T-cell (primary cell): ENCODE measurements at places on chromosomes 6 and 20. TPM values are rescaled to one million over a fixed set of nuclear protein-coding genes. Genes with fewer than 3 reads are reported as not detected.

DNA sequence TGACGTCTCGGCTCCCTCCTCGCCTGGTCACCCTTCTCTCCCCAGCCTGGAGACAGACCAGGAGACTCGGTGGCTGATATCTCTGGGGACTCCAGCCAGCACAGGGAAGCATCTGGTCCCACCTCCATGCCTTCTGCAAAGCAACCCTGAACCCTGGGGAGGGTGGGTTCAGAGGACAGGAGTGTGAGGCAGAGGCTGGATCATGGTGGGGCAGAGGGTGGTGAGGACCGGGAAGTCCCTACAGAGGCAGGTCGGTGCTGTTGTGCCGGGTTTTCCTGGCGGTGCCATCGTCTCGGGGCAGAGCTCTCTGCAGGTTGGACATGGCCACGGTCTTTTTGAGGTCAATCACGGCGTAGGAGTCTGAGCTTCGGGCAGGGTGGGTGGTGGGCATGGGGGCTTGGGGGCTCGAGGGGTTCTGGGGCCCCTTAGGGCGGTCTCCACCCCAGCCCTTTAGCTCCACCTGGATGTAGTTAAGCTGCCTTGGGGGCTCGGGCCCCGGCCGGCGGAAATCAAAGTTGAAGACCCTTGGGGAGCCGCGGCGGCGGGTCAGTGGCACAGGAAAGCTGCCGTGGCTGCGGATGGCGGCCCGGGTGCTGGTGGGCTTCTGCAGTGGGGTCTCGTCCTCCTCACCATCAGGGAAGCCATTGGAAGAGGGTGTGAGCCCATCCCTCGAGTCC is 9.2 kb downstream of the FRS3 start:
- no peak for DNase-seq

GRCh38 chr20:40680161-40680959 is 8.7 kb downstream of the MAFB start:
- DNase-seq = no peak

- no peak for DNase-seq
Measured at GRCh38 chr6:138007014-138007472, 100.2 kb downstream of the PERP start.

GRCh38 chr6:30615219-30615957 is 1.7 kb downstream of the PPP1R10 start:
- DNase-seq = peak; percentile 25

GRCh38 chr20:45044601-45045000 is 56.3 kb downstream of the KCNS1 start:
- no peak for DNase-seq

Gene WFDC12
- not detected for total RNA-seq

DNA sequence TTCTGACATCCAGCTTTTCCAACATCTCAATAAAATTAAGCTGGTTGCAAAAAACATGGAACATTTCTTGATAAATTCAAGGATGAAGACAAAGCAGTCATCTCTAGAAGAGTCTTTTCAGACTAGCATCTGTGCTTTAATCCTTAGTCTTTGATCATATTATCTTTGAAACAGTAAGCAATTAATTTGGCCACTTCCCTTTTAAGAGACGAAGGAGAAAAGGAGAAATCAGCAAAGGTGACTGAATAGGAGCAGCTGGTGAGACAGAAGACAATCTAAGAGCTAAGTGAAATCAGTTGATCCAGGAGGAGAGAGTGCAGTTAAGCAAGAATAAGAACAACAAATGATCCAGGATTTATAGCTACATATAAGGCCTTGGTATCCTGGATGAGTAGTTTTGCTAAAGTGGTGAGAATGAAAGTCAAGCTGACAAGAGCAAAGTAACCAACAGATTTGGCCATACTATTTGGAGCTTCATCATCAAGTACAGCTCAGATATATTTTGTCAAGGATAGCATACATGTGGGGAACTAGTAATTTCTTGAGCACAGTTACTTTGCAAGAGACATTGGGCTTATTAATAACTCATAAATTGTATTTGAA is 215.5 kb downstream of the ADGB start:
- DNase-seq = no peak

GRCh38 chr6:24251339-24251738 is 106.5 kb downstream of the DCDC2 start:
- DNase-seq = no peak

Gene NKX2-2
- not detected for total RNA-seq

DNA sequence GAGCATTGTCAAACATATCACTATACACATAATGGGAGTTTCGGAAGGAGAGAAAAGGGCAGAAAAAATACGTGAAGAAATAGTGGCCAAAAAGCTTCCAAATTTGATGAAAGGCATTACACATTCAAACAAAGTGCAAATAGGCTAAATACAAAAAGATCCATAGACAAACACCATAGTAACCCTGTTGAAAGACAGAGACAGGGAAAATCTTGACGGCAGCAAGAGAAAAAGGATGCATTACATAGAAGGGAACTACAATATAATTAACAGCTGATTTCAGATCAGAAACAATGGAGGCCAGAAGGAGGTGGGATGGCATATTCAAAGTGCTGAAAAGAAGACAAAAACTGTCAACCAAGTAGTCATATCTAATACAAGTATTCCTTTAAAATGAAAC is 170.8 kb downstream of the MRPL14 start:
- no peak for DNase-seq

GRCh38 chr6:107820338-107821261 is 3.5 kb downstream of the SCML4 start:
- peak; percentile 38 for DNase-seq

- no peak for DNase-seq
Measured at GRCh38 chr6:23940466-23940865, 185.5 kb upstream of the NRSN1 start.

- no peak for DNase-seq
Measured at GRCh38 chr6:134049586-134049985, 2.8 kb downstream of the SLC2A12 start.

- peak; percentile 37 for DNase-seq
Measured at GRCh38 chr6:160992061-160992979, 751 bp downstream of the MAP3K4 start.

GRCh38 chr20:39778431-39778830 is 816.3 kb downstream of the DHX35 start:
- no peak for DNase-seq

DNA sequence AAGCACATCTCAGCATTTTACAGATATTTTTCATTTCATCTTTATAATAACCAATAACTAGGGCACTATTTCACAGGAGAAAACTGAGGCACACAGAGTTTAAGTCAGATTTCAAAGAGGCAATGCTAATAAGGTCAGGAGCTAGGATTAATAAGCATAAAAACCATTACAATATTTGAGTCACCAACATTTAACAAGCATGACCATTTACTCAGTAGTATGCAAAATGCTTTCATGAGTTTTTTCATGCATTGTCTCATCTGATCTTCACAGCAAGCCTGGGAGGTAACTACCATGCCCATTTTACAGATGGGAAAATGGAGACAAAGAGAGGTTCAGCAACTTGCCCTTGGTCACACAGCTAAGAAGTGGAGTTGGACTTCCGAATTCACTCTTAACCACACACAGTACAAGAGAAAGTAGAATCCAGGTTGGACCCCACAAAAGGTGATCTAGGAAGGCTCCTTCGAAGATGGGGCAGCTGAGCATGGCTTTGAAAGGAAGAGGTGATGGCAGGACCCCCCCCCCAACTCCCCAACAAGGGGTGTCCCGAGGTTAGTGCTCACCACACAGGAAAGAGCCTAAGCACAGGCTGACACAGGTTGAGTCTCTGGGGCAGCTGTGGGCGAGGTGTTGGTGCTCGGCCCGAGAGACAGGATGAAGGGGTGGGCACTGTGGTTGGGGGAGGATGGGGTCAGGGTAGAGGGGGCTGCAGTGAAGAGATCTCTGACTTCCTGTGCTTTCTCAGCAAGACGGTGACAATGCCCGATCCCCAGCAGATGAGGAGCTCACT is 108.8 kb downstream of the PREX1 start:
- peak; percentile 30 for DNase-seq

DNA sequence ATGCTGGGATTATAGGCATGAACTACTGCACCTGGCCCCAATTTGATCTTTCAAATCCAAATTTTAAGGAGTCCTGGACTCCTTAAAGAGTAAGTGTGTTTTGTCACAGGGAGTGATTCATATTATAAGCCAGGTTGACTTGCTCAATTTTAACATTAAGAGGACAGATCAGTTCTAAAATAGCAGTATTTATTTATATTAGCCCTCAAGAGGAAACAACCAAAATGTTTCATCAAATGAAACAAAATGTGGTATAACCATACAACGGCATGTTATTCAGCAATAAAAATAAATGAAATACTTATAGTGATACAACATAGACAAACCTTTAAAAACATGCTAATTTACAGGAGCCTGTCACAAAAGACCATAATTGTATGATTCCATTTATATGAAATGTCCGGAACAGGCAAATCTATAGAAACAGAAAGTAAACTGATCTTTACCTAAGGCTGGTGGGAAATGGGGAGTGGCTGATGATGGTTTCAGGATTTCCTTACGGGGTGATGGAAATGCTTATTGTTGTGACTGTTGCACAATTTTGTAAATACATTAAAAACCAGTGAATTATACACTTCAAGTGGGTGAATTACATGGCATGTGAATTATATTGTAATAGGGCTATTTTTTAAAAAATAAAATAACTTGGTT is 637.4 kb downstream of the MMUT start:
- no peak for DNase-seq
